IPS-NIHi11 (cell line): ENCODE measurements at places on chromosomes 7 and 10.

- DNase-seq = no peak
These were observed 99.6 kb downstream of the JAZF1 start for GRCh38 chr7:28081016-28081415.

DNA sequence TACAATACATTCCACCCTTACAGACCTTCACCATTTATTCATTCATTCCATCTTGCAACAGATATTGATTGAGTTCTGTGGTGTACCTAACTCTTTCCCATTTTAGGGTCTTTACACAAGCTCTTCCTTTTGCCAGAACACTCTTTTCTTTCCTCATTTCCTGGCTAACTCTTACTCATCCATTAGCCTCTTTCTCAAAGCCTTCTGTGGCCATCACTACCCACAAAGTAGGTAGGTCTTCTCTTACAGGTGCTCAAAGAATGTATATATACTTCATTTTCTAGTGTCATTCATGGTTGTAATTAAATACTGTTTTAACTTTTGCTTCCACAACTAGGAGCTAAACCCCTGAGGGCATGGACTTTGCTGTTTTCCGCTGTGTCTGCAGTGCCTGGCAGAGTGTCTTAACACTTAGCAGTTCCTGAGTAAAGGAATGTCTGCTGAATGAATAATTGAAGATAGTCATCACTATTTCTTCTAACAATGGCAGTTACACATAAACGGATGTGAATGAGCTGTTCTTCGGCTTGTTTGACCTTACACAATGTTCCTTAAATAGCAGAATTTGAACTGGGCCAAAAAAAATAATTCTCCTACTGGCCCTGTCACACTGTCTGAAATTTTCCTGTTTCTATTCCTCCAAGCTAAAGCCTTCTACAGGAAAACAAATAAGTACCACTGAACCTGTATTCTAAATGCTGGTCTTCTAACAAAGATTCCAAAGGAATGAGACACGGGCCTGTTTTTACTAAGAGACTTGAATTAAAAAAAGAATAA is 15.1 kb downstream of the BCAP29 start:
- DNase-seq = no peak

DNA sequence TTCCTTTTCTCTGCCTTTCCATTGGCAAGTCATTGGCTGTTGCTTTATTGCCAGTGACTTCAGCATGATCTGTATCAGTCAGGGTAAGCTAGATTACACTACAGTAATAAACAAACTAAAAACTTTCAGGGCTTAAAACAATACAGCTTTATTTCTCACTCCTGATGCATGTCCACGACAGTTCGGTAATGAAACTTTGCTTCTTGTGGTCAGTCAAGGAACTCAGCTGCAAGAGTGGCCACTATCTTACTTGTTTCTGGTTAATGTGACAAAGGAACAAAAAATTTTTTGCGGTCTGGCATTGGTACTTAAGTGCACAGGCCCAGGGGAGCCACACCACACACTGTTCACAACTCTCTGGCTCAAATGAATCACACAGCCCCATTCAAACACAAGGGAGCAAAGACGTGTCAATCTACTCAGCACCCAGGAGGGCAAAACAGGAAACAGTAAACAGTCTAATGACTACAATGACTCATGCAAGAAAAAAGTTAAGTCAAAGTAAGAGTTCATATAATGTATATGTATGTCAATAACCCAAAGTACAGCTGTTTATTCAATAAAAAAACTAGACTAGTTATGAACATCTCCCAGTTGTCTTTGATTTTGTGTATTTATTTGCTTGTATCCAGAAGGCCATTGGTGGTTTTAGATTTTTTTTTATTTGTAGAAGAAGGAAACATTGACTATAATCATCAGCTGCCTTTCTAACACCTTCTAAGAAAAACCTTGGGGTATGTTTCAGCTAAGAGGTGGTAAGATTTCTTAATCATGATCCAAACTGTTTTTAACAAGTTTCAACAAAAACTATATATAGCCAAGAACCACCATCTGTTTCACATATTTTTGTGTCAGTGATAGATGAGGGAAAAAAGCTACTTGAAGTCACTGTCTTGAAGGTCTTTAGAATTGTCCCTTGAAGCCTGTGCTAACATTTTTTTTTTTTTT is 134.4 kb upstream of the FAM3C start:
- DNase-seq = no peak

DNA sequence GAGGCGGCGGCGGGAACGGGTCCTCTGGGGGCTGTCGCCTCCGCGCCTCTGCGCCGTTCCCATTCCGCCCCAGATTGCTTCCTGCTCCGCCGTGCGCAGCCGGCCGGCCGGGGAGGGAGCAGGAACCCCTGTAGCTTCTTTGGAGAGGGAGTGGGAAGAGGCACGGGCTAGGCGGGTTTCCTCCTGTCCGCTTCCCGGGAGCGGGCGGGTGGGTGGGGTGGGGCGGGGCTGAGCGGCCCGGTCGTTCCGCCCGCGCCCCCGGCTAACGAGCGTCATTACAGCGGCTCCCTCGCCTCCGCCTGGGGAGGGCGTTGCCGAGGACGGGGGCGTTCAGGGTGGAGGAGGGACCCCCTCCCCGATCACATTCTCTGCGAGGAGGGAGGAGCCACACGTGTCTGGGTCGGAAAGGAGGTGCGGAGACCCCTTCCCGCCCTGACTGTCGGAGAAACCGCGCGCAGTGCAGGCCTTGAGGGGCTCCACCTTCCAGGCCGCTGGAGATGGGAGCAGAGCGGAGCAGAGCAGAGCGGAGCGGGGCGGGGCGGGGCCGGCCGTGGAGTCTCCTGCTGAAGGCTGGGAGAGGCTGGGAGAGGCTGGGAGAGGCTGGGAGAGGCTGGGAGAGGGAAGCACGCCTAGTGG is 39.7 kb downstream of the AGAP3 start:
- DNase-seq = peak; percentile 88

GRCh38 chr7:30829471-30829870 is 58.3 kb downstream of the MINDY4 start:
- DNase-seq = no peak

DNA sequence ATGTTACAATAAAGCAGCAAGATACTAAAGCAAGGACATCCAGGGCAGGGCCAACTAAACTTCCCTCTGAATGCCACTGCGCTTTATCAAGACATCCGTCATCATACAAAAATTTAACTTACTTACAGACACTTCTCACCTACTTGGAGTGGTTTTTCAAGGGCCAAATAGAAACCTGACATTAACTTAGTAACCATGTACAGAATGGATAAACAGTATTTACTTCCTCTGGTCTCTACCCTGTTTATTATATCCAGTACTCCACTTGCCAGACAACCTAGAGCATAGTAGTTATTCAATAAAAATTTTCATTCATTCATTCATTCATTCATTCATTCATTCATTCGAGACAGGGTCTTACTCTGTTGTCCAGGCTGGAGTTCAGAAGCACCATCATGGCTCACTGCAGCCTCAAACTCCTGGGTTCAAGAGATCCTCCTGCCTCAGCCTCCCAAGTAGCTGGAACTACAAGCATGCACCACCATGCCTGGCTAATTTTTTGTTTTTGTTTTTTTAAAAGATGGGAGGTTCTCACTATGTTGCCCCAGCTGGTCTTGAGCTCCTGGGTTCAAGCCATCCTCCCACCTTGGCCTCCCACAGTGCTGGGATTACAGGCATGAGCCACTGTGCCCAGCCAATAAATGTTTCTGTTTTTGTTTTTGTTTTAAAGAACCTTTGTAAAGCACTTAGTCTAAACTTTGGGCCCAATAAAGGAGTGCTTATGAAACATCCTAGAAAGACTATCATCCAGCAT is 19.0 kb downstream of the SMURF1 start:
- no peak for DNase-seq

DNA sequence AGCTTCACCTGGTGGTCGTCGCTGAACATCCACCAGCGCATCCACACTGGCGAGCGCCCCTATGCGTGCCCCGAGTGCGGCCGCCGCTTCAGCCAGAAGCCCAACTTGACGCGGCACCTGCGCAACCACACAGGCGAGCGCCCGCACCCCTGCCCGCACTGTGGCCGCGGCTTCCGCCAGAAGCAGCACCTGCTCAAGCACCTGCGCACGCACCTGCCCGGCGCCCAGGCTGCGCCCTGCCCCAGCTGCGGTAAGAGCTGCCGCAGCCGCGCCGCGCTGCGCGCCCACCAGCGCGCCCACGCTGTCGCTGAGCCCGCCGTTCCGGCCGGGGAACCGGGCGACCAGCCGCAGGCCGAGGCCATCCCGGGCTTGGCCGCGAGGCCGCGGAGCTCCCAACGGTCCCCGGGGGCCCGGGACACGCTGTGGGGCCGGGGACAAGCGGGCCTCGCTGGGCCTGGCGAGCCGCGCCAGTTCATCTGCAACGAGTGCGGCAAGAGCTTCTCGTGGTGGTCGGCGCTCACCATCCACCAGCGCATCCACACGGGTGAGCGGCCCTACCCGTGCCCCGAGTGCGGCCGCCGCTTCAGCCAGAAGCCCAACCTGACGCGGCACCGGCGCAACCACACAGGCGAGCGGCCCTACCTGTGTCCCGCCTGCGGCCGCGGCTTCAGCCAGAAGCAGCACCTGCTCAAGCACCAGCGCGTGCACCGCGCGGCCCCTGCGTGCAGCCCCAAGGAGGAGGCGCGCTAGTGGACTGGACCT is 18.4 kb downstream of the ZNF775 start:
- DNase-seq = no peak

DNA sequence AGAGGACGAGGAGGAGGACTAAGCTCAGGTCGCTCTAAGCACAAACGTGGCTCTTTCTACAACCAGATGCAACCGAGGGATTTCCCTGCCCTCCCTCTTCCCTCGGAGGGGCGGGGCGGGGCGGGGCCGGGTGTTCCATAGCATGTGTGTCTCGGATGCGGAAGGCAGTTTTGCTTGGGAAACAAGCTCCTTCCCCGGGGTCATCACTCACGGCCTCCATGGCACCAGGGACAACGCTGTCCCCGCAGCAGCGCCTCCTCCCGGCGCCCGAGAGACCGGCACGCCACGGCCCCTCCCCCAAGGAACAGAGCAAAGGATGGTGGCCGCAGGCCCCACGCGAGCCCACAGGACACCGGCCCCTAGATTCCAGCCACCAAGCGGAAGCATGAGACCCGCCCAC is 110.5 kb downstream of the PAXIP1 start:
- peak; percentile 72 for DNase-seq

- peak; percentile 79 for DNase-seq
These were observed 51.3 kb upstream of the TCF7L2 start for GRCh38 chr10:112898540-112899390.

- DNase-seq = peak; percentile 86
These were observed 7.7 kb upstream of the OPN1SW start for GRCh38 chr7:128783143-128783861.

DNA sequence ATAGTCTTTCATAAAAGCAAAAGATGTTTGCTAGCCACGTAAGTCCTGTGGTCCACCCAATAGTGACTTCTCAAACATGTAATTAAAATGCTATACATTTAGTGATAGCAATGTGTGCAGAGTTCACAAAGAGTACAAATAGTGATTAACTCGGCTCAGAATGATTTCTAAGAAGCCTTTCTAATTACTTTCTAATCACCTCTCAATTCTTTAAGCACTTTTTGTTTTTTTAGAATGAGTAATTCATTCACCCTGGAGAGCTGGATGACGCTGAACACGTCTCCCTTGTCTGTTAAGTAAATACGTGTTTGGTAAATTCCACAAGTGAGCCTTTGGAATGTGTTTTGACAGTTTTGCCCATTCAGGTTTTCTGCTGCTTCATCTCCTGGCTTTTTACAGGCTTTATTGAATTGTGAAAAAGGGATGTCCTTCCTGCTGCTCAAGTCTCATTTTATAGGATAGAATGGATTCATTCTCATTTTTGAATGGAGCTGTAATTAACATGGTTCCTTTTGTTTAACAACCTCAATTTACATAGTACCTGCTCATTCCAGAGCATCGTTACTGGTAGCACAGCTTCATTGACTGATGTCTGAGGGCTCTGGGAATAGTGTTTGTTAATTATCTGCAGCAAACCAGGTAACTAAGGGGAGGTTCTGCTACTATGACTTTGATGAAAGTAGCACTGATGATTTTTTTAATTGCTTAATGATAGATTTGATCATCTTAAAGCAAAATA is 212.1 kb downstream of the VTI1A start:
- DNase-seq = no peak

- DNase-seq = no peak
These were observed 73.4 kb downstream of the GOLGA7B start for GRCh38 chr10:97923057-97923456.

GRCh38 chr10:73577788-73578187 is 13.4 kb downstream of the USP54 start:
- DNase-seq = peak; percentile 73

DNA sequence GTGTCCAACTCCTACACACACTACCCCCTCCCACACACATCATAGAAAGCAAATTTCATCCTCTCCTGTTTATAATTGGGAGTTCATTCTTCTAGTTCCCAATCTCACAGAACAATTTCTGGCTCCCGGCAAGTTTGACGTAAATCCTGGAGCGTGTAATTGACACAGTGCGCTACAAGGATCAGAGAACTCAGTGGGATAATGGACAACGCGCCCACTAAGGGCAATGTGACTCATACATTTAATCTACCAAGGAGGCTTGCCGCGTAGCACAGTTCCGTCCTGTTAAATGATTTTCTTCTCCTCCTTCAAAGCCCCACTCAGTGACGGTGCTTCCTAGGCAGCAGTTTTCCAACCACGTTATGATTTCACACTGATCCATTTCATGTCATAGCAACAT is 277.6 kb downstream of the SFMBT2 start:
- no peak for DNase-seq

- DNase-seq = peak; percentile 53
These were observed 537 bp downstream of the FOXK1 start for GRCh38 chr7:4682621-4683042.

DNA sequence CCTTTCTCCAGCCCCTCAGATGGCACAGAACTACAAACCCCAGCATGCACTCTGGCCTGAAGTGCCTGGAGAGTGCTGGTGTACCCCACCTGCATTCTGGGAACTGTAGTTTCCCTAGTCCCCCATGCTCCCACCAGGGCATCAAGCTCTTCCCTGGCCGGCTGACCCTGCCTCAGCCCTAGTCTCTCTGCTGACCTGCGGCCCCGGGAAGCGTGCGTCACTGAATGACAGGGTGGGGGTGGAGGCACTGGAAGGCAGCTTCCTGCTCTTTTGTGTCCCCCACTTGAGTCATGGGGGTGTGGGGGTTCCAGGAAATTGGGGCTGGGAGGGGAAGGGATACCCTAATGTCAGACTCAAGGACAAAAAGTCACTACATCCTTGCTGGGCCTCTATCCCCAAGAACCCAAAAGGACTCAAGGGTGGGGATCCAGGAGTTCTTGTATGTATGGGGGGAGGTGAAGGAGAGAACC is 2.1 kb downstream of the NOS3 start:
- peak; percentile 76 for DNase-seq

GRCh38 chr7:112122798-112123197 is 83.4 kb downstream of the DOCK4 start:
- DNase-seq = no peak

- peak; percentile 29 for DNase-seq
These were observed 9.6 kb upstream of the AGR3 start for GRCh38 chr7:16891338-16891737.

- no peak for DNase-seq
These were observed 308.5 kb upstream of the MAGI2 start for GRCh38 chr7:79761876-79762429.

DNA sequence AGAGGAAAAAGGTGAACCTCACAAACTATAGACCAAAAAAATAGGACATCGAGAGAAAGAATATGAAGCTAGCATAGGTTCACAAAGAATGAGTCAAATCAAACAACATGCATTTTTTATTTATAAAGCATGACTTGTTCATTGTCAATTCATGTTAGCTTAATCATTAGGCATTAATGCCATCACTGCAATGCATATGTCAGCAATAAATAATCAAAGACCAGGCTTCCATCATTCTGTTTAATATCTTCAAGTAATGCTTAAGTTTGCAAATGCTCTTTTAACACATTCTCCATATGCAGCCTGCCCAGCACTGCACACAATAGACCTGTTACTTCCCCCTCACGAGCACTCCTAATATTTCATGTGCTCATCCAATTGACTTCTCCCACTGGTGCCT is 8.9 kb upstream of the MAGI2 start:
- no peak for DNase-seq
